ENCODE measurements at places on chromosomes 2 and 18. TPM values are rescaled to one million over a fixed set of nuclear protein-coding genes. Genes with fewer than 3 reads are reported as not detected.

The CCDC74B gene
- not detected for total RNA-seq

The PMAIP1 gene
- 0.28 TPM for total RNA-seq

The TSPYL6 gene
- not detected for total RNA-seq

The VIT gene
- not detected for total RNA-seq

The ST6GAL2 gene
- 0.81 TPM for total RNA-seq

All from left lobe of liver (tissue), 2 donors.